ENCODE measurements at places on chromosomes 1 and 21. TPM values are rescaled to one million over a fixed set of nuclear protein-coding genes. Genes with fewer than 3 reads are reported as not detected.

The HSF2BP gene
- total RNA-seq, result 1.5 TPM

The USP24 gene
- 39.4 TPM for total RNA-seq

The OMA1 gene
- total RNA-seq, result 14.9 TPM

- H3K36me3 ChIP-seq, result peaks cover 7% of the 10 kb centered on the region
- DNase-seq, result no peak
- no peak overlapping the region for H3K4me3 ChIP-seq
- no peaks in the 10 kb centered on the region for H3K27me3 ChIP-seq
- no peaks in the 10 kb centered on the region for H3K4me1 ChIP-seq
Observed at GRCh38 chr1:97307151-97307550, 585.6 kb downstream of the PTBP2 start.

GRCh38 chr21:26758083-26758880, 86.9 kb downstream of the ADAMTS1 start:
- H3K4me3 ChIP-seq, result no peak overlapping the region
- no peaks in the 10 kb centered on the region for H3K36me3 ChIP-seq
- no peaks in the 10 kb centered on the region for H3K27me3 ChIP-seq
- no peak overlapping the region for H3K27ac ChIP-seq
- H3K4me1 ChIP-seq, result no peaks in the 10 kb centered on the region
